Stimulated activated CD8-positive, alpha-beta memory T cell treated with anti-CD3 and anti-CD28 coated beads, Interleukin-4, amount 100 ng/mL, for 1 hour (primary cell): ENCODE measurements at places on chromosomes 12 and 14.

GRCh38 chr12:114395755-114396152 is 10.2 kb downstream of the TBX5 start:
- no peak for DNase-seq

- no peak for DNase-seq
These were observed 34.0 kb downstream of the MNAT1 start for GRCh38 chr14:60768602-60769001.

DNA sequence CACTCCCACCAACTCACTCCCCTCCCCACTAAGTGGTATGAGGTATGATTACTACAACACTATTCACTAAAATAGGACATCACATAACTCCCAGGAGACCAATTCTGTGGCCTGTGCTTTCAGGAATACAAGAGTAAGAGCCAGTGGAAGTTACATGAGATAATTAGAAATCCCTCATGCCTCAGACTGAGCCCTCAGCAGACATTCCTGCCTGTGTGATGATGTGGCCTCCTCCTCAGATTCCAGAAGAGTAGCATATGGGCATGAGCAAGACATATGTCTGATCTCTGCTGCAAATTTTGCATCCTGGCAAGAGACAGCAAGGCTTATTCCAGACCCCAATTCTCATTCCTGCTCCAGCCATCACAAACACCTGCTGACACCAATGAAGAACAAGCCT is 46.0 kb upstream of the BMP4 start:
- DNase-seq: no peak

- no peak for DNase-seq
These were observed 382.6 kb upstream of the DCN start for GRCh38 chr12:91565246-91565645.

GRCh38 chr14:32417956-32418552 is 89.0 kb downstream of the AKAP6 start:
- no peak for DNase-seq

- DNase-seq: no peak
These were observed 9.9 kb upstream of the PTHLH start for GRCh38 chr12:27982385-27982784.

DNA sequence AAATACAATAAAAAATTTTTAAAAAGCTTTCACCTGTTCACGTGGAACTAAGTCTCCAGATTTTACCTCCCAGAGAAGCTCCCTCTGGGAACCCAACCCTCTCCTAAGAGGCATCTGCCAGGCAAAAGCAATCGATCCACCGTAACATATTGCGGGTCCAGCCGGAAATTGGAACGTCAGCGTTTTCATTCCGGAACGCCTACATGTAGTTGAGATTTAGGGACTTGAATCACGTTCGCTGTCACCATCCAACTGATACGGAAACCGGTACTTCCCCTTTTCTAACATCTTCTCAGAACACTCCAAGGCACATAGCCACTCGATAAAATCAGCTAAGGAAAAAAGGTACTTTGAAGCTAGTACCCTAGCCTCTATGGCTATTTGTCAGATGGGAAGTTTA is 70.3 kb downstream of the COX16 start:
- no peak for DNase-seq

DNA sequence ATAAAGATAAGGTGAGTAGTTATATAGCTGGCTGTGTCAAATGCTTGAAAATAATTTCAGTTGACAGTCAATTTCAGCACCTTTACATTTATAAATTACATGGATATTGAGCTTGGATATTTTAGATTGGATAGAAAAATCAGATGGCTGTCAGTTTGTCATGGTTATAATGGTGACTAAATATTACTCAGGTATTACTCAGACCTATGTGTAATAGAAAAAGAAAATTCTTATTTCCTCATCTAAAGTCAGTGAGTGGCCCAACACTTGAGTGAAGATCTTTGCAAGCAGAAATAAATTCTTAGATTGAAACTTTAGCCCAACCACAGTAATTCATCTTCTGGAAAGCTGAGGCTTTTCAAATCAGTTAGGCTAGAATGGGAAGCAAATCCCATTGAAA is 354.4 kb downstream of the NAV3 start:
- DNase-seq: no peak

DNA sequence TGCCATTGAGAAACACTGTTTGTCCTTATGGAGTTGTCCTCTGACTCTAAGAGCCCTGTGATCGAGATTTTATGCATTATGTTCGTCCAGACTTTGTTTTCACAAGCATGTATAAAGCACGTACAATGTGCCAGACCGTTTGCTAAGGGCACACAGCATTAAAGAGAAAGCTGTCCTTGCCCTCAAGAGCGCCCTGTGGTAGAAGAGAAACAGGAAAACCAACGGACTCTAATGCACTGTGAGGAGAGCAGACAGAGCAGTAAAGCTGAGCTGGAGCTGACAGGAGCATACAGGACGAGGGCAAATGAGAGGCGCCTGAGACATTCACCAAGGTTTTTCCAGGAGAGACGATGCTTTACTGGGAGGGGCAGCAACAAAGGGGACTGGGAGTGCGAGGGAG is 66.2 kb upstream of the OVCH1 start:
- DNase-seq: no peak

DNA sequence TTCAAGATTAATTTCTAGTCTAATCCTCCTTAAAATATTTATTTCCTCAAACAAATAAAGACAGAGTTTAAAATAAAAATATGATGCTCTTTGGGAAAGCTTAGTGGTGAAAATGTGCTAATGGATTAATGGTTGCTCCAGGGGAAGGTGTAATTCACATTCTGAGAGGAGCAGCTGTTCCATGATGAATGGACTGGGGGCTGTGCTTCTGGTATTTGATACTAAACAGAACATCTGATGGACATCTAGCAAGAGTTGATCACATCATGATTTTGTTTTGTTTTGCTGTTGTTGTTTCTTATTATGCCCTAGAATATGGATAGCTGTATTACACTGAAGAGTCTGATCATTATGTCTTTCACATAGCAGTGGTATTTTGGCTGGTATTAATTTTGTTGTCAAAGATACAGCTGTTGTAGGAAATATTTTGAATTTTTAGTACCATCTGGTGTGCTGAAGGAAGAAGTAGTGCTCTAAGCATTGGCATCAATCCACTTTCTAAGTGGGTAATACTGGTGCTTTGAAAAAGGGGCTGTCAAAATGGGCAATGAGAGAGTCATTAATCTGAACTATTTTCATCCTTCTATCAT is 296.4 kb downstream of the ADAMTS20 start:
- no peak for DNase-seq

GRCh38 chr12:58395056-58395455 is 453.7 kb downstream of the ATP23 start:
- no peak for DNase-seq

- no peak for DNase-seq
These were observed 191.2 kb upstream of the DIO3 start for GRCh38 chr14:101369916-101370592.

DNA sequence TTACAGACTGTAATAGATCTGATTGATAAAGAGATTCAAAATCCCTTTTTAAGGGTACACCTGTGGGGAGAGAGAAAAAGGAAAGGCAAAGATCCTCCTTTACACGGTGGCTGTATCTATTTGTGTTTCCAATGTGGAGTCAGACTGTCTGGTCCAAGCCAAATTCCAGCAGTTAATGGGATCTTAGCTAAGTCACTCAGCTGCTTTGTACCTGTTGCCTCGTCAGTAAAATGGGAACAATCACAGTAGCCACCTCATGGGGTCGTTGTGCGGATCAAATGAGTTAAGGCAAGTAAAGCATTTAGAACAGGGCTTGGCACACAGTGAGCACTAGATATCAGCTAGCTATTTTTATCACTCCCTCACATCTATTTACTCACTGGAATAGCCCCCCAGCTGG is 46.9 kb downstream of the EFCAB11 start:
- no peak for DNase-seq

DNA sequence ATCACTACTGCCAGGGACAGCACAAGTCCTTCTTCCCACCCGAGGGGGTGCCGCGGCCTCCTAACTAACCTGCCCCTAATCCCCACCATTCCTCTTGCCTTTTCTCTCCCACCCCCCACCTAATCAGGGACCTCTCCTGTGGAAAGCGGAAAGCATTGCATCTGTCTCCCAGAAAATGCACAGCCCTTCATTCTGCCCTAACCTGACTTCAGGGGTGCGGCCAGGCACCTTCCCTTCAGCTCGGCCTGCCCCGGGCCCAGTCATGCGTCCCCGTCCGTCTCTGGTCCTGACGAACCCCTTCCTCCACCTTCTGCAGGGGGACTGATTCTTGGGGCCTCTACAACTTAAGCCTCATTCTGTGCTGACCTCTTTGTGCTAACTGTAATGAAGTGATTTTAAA is 43.9 kb upstream of the TRAF3 start:
- DNase-seq: no peak

DNA sequence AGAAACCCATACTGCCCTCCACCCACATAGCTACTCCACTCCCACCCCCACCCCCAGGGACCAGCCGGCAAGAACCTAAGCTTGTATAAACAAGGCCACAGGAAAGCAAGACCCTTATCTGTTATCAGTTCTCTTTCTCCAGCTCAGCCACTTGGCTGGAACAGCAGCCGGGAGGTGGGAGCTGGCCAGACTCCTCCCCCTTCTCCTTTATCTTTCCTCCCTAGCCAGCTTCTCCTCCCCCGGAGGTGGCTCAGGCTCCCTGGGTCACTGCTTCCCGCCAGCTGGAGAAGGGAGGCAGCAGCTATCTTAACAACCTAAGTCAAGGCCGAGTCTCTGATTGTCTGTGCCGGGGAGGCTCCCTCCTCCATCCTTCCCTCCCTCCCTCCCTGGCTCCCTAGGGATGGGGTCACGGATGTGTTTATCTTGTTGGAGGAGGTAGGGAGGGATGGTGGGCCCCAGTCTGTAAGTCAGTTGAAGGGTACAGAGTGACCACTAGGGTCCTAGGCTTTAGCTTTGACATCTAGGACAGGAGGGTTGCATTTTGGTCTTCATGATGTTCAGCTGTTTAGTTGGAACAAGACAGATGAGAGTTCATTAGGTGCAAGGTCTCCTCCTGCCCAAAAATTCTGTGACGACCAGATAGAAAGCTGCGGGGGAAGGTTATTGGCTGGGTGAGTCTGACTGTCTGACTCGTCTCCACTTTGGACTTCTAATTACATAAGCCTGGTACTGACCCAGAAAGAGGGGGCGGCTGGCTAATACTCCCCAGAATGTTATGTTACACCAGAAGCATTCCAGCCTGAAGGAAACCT is 29.7 kb downstream of the ZFP36L1 start:
- DNase-seq: no peak

DNA sequence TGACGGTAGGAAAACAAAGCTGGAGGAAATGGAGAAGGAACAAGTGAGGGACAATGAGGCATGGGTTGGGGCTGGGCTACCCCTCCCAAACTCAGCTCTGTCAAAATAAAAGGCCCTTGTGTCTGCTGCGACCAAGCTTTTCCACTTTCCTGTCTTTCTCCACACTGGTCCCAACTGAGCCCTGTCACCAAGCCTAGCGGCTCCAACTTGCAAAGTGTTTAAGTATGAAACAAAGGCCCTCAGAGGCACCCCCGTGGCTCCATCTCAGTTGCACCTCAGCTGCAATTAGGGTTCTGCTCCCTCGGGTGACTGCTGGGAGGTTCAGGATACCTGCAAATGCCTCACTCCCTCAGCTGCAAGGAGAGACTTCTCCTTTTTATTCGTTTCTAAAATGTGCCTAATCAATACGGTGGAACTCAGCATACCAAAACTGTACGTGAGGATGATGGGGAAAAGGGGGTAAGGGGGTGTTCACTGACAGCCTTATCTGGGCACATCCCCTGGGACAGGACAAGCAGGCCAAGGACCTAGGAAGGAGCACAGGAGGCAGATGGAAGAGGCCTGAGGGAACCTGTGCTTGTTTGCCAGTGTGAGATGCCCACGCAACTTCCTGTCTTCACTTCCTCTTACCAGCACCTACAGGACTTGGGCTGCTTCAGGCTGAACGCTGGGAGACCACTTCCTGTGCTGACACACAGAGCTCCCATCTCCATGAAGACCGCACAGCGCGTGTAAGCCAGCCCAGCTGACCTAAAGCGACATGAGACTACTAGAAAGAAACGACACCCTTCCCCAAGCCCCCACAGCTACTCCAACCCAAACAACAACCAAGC is 8.9 kb downstream of the VAMP1 start:
- DNase-seq: peak; percentile 53

GRCh38 chr12:19030603-19031002 is 98.9 kb upstream of the PLEKHA5 start:
- no peak for DNase-seq

DNA sequence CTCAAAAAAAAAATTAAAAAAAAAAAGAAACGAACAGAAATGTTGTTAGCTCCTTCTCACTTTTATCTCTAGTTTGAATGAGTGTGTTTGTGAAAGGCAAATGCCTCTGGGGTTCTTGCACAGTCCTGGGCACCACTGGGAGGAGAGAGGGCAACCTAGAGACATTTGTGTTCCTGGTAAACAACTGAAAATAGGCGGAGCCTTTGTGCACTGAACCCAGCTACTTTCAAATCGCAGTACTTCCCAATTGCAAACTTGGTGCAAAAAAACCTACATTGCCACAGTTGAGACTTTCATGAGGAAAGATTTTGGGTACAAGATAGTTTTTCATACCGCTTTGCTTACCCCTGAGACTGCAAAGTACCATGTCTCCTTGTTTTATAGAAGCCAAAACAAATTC is 430.0 kb downstream of the ZFP36L1 start:
- DNase-seq: no peak

- DNase-seq: no peak
These were observed 599 bp downstream of the PAPLN start for GRCh38 chr14:73237786-73238423.

- no peak for DNase-seq
These were observed 468.0 kb upstream of the PRICKLE1 start for GRCh38 chr12:43057566-43057965.

DNA sequence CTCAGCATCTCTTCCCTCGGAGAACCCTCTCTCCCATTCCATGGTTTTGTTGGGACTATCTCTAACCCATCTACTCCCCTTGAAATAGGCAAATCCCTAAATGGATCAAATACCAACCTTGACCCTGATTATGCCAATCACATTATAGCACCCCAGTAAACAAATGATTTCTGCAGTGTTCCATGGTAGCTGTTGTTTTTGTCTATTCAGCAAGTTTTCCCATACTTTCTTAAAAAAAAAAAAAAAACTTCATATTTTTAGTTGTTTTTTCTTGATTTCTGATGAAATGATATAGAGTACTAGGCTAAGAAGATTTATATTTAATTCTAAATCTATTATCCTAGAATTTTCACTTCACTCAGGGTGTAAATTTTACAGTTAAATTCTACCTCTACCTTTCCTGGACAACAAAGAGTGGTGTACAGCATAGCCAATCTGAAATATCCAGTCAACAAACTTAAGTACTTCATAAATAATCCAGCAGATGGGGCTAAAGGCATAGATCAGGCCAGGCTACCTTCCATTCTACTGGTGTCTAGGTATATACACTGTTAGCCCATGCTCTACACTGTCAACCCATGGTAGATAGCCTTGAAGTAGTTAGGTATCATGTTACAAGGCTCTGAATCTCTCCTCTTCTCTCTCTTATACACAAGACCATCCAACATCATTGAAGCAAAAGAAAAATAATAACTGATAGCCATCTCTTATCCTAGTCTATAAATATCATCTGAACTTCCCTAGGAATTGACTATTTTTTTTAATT is 82.2 kb downstream of the PLEKHG7 start:
- no peak for DNase-seq

- DNase-seq: no peak
These were observed 56.8 kb downstream of the BTG1 start for GRCh38 chr12:92088805-92089204.
